HCEC 1CT (cell line): ENCODE measurements at places on chromosomes 12 and 14.

- no peak for DNase-seq
These were observed 55.0 kb downstream of the RNF34 start for GRCh38 chr12:121454921-121455320.

DNA sequence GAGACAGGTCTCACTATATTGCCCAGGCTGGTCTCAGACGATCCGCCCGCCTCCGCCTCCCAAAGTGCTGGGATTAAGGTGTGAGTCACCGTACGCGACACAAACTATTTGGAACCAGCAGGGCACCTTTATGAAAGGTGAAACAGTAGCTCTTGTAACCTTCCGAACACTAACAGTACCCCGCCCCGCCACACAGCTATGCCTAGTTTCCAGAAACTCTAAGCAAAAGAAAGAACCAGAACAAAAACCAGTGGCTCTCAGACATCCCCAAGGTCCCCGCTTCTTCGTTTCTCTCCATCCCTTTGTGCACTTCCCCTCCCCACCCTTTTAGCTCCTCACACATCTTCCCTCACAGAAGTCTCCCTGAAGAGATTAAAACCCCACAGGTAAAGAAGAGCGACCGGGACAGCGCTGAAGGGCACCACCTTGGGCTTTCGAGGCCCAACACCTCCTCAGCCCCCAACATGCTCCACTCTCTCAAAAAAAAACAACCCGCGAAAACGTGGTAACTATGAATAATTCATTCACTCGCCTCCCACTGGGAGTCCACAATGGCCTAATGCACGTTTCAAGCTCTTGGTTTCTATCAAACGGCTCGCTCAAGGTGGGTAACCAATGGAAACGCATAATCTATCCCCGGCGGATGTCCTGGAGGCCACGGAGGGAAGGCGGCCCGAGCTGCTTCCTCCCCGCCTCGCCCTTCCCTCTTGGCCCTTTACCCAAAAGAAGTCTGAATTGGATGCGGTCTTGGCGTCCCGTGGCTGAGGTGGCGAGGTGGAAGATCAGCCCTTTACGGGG is 877 bp downstream of the BAG5 start:
- DNase-seq: peak; percentile 48

DNA sequence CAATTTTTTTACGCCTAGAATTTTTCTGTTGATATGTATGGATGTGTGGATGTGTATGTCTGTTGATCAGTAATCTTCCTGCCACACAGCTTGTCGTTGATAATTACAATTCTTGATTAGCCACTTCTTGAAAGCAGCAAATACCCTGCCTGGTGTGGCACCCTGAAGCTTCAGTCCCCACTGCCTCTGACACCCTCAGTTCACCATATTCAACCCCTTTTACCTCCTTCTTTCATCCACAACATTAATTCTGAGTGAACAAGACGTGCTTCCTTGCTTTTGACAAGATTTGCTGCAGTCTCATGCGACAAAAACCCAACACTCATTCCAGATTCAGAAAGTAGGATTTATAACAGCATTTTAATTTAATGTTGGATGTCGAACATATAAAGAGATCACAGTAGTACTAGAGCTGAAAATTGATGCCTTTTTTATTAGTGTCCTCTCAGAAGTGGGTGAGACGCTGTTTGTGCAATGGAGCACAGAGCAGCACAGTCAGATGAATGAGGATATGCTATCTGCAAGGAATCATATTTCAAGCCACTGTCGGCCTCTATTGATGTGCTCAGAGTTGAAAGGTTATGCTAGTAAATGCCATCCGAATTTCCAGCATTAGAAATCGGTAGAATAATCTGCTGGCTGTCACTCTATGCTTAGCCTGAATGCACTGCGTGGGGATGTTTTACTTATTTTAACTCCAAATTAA is 383.7 kb downstream of the EGLN3 start:
- no peak for DNase-seq

GRCh38 chr14:97446087-97446486 is 648.9 kb downstream of the VRK1 start:
- no peak for DNase-seq

- DNase-seq: no peak
These were observed 4.3 kb downstream of the AMN1 start for GRCh38 chr12:31724557-31724956.

- DNase-seq: peak; percentile 4
These were observed 56.1 kb downstream of the APAF1 start for GRCh38 chr12:98701166-98701565.

- DNase-seq: no peak
These were observed 58.8 kb downstream of the CHGA start for GRCh38 chr14:92981726-92982125.

GRCh38 chr12:122866379-122866778 is 29.5 kb downstream of the VPS37B start:
- no peak for DNase-seq

DNA sequence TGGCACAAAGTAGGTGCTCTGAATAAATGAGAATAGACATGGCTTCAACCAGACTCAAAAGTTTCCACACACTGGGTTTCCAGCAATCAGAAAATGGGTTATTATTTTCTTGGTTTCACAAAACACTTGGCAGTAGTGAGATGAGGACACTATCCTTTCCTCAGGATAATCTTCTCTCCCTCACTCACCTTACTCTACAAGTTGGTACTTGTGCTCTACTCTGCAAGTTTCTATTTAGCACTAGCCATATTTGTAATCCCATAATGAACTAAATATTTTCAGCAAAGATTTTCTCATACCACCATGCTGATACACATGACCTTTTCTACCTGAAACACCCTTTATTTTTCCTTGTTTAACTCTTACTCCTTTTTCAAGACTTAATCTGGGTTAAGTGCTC is 137.7 kb downstream of the FOXA1 start:
- DNase-seq: no peak

DNA sequence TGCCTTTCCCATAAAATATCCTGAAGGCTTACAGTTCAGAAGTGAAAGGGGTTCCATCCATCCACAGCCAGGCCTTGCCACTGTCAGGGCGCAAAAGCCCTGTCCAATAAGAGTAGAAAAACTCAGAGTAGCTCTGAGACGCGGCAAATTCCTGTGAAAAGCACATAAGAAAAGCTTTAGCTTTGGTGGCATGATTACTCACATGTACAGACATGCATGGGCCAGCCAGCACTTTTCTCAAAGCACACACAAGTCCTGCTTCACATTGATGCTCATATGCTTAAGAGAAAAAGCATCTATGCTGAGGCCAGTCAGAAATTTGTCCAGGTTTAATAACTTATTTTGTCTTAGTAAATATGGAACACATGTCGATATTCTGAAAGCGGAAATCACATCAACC is 25.5 kb downstream of the CLEC1A start:
- DNase-seq: no peak

DNA sequence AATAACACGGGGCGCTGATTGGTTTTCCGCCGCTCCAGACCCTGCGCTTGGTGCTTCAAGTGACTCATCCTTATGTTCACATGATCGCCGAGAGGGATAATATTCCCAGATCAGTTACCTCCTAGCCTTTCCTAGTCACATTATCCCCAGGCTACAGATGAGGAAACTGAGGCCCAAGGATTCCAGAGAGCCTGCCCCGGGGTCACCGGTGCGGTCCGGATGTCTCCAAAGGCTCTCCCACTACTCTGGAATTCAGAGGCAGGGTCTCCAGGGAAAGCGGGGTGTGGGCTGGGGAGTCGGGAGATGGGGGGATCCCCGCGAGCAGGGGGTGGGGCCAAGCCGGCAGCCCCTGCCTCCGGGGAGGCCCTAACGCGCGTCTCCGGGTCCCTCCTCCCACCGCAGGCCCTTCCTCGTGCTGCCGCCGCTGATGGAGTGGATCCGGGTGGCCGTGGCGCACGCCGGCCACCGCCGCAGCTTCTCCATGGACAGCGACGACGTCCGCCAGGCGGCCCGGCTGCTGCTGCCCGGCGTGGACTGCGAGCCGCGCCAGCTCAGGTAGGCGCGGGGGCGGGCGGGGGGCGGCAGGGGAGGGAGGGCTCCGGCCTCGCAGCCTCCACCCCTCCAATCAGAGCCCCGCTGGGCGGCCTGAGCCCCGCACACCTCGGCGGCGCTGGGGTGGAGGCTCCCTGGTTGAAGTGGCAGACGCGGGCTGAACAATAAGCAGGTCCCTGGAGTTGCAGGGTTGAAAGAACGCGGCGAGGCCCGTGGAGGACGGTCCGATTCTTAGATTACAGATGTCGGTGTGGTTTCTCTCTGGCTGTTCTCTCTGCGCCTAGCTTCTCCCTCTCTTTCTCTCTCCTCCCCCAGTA is 104.6 kb upstream of the PWP1 start:
- DNase-seq: no peak

GRCh38 chr12:11681207-11681606 is 31.7 kb downstream of the ETV6 start:
- DNase-seq: no peak

DNA sequence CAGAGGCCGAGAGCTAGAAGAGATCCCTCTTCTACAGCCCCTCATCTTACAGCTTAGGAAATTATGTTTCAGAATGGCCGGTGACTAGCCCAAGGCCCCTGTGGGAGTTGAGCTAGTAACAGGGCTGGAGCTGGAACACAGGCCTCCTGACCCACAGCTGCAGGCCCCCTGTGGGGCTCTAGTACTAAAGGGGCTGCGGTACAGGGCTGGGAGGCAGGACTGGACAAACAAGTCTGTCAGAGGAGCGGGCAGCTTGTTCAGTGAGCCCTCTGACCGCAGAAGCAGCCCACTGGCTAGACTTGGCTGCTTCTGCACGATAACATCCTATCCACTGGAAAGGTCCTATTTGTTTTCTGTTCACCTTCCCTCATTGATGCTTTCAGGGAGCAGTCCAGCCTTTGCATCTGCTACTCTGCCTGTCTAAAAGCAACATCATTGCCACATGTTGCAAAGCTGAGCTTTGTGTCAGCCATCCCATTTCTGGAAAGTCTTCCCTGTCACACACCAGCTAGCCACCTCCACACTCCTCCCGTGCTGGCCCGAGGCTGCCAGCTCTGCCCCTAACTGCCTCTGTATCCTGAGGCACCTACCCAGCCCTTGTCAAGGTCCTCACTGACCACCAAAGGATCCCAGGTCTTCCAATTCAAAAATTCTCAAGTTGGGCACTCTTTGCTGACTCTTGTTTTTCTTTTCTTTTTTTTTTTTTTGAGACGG is 10.2 kb downstream of the PSMC1 start:
- DNase-seq: no peak

GRCh38 chr14:101947577-101947903 is 16.8 kb upstream of the DYNC1H1 start:
- DNase-seq: no peak

DNA sequence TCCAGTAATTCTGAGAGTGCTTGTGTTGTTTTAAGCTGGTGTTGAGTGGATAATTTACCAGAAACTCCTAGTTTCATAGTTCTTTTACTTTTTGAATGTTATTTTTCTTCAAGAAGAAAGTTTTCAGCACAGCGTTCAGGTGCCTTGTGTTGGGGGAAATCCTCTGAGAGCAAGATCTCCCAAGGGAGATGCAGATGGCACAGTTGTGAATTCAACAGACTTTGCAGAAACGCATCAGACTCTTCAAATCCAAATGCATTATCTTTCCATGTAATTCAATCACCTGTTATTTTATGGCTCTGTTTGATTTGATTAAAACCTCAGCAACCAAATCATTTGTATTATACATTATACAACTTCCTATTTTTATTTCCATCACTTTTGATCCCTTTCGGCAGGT is 439.9 kb downstream of the EGLN3 start:
- no peak for DNase-seq

DNA sequence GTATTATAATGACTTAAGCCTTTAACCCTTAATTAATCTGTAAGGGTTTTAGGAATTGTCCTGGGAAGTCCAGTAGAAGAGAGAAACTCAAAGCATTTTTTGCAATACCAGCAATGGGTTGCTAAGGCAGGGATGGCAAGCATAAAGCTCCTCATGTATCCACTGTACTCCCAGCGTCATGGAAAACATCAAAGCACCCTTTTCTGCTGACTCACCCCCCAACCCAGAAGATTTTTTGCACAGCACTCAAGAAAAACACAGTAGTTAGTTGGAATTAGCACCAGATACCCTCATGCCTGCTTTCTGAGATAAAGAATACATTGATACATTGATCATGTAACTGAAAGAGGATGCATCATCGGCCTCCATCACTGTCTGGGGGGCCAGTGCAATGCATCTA is 199.1 kb upstream of the CNOT2 start:
- no peak for DNase-seq

GRCh38 chr12:102769323-102769916 is 147.6 kb downstream of the PAH start:
- peak; percentile 4 for DNase-seq

GRCh38 chr14:29637411-29637810 is 290.2 kb downstream of the PRKD1 start:
- DNase-seq: peak; percentile 25

- DNase-seq: no peak
These were observed 160.2 kb upstream of the OR4E1 start for GRCh38 chr14:21833836-21834235.

DNA sequence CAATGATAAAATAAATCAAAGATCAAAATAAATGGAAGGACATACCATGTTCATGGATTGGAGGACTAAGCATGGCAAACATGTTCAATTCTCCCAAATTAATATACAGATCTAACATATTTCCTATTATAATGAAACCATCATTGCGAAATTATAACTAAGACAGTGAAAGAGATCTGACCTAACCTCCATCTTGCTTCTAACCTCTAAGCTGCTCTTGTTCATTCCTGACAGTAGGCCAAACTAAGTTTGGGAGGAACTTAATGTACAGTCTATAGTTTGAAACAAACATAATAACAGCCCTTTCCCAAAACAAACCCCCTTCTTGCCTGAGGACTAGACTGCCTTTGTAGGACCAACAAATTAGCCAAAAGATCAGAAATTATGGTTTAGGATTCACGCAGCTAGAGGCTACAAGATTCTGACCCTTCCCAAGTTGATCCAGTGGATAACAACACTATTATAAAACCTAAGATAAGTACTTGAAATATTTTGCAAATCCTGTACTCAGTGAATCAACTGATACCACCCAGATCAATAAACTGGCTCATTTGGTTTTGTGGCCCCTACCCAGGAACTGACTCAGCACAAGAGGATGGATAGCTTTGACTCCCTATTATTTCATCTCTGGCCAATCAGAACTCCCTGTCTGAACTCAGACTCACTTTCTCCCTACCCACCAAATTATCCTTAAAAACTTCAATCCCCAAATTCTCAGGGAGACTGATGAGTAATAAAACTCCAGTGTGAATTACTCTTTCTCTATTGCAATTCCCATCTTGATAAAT is 41.7 kb upstream of the OR5AU1 start:
- DNase-seq: no peak

GRCh38 chr14:22381408-22381760 is 207.6 kb downstream of the DAD1 start:
- DNase-seq: no peak

GRCh38 chr12:102735104-102735503 is 181.9 kb downstream of the PAH start:
- DNase-seq: no peak

DNA sequence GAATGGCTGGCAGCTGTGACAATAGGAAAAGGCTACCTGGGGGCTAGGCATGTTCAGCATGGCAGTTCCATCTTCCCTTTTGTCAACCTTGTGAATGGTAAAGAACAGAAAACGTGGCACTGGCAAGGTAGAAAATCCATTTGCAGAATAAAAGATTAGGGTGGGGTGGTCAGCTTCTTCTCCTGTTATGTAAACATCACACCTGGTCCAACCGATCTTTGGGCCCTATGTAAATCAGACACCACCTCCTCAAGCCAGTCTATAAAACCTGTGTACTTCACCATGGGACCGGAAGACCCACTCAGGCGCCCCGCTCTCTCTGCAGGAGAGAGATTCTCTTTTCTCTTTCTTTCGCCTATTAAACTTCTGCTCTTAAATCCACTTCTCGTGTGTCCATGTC is 19.6 kb upstream of the TMEM30B start:
- no peak for DNase-seq
